ENCODE measurements at places on chromosomes 2 and 18.

GRCh38 chr18:34085140-34085739, 139.5 kb downstream of the NOL4 start:
- no peak for DNase-seq

DNA sequence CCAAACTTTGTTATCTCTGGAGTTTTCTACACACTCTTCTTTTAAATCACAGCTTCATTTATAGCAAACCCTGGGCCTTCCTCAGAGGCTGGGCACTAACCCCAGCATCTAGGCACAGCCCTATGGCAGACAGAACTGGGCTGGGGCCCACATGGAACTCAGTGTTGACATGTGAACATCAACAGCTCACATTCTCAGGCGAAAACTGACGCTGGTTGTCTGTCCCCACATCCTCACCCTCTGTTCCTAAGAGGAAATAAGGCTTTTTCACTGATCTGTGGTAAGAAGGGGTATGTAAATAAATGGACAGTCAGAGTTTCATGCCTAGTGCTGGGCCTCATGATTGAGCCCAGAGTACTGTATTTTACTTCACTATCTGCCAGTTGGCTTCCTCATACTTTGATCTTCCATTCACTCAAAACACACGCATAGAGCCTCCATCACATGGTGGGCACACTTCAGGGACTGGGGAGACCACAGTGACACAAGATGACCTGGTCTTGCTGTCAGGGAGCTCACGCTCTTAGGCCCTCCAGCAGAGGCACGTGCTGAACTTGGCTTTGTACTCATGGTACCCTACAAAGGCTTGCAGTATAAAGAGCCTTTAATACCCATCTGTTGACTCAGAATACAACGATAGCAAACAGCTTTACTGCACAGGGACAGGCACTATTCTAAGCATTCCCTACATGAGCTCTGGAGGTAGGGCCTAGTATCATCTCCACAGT, 43.0 kb downstream of the EFEMP1 start:
- no peak for DNase-seq

DNA sequence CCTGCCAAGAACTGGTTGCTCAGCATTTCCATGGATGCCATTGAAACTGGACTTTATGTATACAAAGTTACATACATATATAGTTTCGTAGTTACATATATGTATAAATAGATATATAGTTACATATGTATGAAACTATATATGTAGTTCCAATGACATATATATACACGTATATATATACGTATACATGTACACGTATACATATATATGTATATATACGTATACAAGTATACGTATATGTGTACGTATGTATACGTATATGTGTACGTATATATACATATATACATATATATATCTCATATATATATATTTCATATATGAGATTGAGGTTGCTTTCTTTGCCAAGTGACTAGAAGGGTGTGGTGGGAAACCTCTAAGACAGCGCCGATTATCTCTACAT, 10.6 kb upstream of the TMEM131 start:
- DNase-seq, result no peak

DNA sequence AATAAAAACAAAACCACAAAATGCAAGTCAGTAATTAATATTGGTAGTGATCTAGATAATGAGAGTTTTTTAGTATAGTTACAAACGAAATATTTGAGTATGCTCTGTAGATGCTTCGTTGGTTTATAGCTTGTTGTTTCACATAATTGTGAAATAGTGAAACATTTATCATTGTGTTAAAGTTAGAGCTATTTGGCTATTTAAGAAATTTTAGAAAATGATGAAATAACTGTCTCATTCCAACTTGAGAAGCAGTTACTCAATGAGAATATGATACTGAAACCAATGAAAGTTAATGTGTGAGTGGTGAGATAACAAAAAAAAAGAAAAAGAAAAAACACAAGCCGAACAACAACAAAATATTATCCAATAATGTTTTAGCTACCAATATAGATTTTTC, 475.6 kb upstream of the ZEB2 start:
- DNase-seq, result no peak

- DNase-seq, result no peak
Measured at GRCh38 chr2:128686497-128686859, 367.8 kb upstream of the HS6ST1 start.

GRCh38 chr18:54100920-54101470, 123.5 kb downstream of the MBD2 start:
- DNase-seq, result no peak

DNA sequence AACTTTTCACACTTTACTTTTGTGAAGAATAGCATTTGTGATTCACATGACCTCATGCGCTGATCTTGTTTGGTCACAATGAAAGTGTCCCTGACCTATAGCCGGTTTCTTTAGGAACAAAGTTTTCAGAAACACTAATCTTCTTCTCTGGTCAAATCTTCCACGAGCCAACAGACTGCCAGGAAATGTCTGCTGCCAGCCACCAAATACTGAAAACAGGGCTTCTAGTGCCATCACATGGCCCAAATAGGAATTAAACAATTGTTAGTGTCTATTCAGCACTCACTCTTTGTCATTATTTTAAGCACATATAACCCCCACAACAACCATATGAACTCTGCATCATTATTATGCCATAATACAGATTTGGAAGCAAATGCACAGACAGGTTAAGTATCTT, 286.5 kb upstream of the SYT4 start:
- no peak for DNase-seq

DNA sequence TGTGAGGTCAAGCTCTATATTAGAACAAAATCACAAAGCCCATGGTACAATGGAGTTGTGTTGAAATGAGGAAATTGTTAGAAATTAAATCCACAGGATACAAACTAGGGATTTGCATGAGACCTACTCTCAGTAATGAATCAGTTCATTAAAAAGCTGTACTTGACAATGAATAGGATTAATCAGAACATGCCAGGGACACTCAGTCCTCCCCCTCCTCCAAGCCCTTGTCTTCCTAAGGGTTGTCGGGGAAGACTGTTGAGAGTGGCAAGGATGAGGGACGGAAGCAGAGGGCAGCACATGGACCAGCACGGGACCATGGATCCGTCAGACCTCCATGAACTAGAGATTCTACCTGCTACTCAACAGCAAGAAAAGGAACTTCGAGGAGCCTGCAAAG, 39.8 kb downstream of the SPRED2 start:
- DNase-seq, result no peak
